NK-92 treated with Interleukin-12 subunit alpha and Interleukin-12 subunit beta, amount 100 ng/mL, for 24 hours (cell line): ENCODE measurements at places on chromosomes 7 and 10.

GRCh38 chr7:141386881-141387280, 164.3 kb upstream of the AGK start:
- no peak for DNase-seq

- DNase-seq, result peak; percentile 98
Measured at GRCh38 chr7:25125137-25125946, at the start of gene CYCS. Gene CYCS, minus strand, starts transcription at chr7:25125260. Its CDS starts 1,141 bp downstream, at chr7:25124119.

GRCh38 chr10:132806561-132807003, 20.6 kb upstream of the NKX6-2 start:
- DNase-seq, result no peak

GRCh38 chr10:112244197-112244596, 39.0 kb upstream of the TECTB start:
- no peak for DNase-seq

GRCh38 chr7:122092964-122093797, 50.9 kb downstream of the AASS start:
- peak; percentile 20 for DNase-seq

- DNase-seq, result no peak
Measured at GRCh38 chr10:97179311-97179710, 6.4 kb downstream of the SLIT1 start.

DNA sequence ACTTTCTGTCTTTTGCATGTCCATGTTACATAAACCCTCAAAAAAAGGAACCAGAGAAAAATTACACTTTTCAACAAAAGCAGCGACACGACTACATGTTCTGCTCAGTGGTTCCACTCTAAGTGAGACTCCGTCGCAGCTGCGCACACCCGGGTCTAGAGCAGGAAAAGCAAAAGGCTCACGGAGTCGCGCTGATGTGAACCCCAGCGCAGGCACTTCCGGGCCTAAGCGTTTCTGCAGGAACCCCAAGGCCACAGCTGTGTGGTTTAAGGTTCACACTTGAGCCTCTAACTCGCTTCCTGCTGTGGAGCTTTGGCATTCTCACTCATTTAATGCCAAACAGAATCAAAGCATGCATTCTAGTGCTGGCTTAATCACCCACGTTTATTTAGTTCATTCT, 240.3 kb downstream of the DNAJB6 start:
- no peak for DNase-seq

GRCh38 chr10:53754596-53755250, 982.1 kb upstream of the MBL2 start:
- no peak for DNase-seq

DNA sequence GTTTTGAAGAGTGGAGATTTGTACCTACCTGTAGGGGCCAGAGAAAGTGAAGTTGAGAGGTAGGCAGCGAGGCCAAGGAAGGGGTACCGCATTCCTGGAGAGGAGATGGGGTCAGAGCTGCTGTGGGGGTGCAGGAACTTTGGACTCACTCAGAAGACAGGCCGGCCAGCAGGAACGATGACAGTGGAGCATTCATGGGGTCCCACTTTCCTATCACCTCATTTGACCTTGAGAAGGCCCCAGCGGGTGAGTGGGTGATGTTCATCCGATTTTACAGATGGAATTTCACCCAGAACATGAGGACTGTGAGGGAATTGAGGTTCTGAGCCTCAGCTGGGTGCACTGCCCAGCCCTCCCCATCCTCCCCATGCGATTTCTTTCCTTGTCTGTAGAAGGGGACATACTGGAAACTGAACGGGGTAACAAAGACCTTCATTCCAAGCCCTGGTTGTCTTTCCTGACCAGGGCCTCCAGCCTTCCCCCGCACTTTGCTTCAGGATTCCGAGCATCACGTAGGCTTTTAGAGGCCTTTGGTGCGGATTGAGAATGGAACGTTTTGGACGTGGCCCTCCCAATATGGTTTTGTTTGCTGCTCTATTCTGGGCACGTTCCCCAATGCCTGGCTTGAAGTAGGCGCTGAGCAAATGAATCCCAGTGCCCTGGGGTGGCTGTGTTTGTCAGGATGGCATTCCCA, 87.3 kb downstream of the ADCY1 start:
- no peak for DNase-seq

DNA sequence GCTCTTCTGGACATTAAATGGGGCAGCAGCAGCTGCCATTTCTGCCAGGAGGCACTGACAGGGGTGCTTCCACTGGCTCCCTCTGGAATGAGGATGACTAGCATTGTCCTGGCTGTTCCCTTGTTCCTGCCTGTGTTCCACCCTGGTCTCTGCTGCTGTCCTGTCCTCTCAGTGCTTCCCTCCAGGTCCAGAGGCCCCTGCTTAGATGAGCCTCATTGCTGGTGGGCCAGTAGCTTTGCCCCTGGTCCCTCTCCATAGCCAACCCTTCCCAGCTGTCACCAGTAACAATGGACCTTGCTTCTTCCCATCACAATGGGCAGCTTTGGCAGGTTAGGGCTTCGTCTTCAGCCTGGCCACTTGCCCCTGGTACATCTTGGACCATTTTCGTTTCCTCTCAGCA, 561.1 kb downstream of the TCERG1L start:
- no peak for DNase-seq

DNA sequence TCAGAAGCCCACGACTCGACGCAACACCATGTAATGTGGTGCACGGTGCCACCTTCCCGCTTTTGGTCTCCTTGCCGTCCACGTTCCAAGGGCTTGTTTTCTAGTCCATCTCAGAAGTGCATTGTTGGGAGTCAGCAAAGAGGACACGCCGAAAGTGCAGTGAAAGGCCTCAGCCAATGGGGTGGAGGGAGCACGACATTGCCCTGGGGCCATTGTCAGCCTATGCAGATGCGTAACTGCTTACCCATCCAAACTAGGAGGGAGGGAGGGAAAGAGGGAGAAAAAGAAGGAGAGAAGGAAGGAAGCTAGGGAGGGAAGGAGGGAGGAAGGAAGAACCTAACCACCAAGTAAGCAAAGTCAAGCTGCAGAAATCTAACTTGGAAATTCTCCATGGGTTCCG, 202.4 kb downstream of the CCDC3 start:
- no peak for DNase-seq

GRCh38 chr10:100448951-100449350, 13.9 kb upstream of the WNT8B start:
- no peak for DNase-seq

GRCh38 chr7:105802604-105803428, 73.6 kb downstream of the ATXN7L1 start:
- DNase-seq, result no peak

DNA sequence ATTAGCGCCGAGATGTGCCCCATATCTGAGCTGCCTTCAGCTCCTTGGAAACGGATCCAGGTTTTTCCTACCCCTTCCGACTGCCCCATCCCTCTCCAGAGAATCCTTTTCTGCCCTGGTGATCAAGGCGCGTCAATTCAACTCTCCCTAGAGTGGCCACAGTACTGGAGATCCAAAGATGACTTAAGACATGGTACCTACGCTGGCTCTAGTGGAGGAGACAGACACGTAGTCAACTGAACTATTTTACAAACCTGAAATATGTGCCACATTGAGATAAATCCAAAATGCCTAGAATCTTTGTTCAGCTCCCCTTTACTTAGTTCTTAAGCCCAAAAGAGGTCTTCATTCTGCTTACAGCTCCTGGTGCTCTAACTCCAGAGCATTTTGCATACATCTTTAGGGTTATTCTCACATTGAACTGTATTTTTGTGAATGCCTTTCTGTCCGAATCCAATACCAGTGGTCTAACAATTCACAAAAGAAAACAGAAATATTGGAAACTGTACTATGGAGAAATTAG, 444 bp upstream of the TNPO3 start:
- DNase-seq, result no peak

GRCh38 chr7:155257482-155258225, 40.0 kb upstream of the INSIG1 start:
- no peak for DNase-seq

DNA sequence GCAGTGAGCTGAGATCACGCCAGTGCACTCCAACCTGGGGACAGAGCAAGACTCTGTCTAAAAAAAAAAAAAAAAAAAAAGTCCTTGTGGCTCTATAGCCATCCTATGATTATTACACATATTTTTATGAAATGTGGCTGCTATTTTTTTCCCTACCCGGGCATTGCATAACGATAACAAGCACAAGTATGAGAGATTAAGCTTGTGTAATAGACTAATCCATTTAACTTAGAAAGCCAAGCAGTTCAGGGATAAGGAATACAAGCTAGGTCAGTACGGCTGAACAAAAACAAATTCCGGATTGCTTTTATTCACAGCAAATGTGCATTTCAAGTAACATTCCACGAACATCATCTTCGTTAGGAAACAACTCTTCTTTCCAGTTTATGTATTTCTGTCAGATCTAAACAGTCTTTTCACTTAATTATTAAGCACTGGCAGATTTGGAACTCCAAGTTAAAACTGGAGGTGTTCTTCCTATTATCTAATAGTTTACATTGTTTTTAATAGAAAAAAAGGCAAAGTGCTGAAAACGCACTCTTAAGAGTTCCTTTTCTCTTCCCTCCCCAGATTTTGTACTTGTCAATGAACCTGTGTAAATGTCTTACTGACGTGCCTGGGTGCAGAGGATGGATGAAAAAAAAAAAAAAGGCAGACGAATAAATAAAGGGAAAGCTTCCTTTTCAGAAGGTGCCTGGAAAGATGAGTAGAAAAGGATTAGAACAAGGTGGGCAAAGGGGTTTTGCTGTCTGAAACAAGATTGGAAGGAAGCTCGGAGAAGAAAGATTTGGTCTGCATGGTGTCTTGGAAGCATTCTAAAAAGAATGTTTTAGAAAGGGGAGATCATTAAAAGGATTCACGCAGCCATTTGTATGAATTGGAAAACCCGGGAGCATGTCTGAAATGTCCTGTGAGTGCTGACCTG, 81.1 kb downstream of the PRTFDC1 start:
- DNase-seq, result no peak

DNA sequence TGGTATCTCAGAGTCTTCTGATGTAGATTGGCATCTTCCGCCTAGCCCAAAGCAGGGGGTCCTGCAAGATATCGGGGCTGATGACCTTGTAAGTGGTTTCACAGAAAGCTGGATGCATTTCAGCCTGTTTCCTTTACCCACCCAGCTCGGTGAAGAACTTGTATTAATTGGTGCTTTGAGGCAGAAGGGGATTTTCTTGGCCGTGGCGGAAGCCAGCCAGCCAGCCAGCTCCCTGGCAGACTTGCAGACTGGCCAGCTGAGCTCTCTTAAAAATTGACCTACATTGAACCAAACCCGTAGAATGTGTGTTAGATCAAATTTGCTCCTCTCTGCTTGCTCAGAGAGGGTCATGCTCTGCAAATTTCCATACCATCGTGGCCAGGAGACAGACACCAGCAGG, 218.4 kb downstream of the ADAM12 start:
- DNase-seq, result no peak

GRCh38 chr7:132337450-132338080, 238.7 kb downstream of the PLXNA4 start:
- DNase-seq, result no peak

DNA sequence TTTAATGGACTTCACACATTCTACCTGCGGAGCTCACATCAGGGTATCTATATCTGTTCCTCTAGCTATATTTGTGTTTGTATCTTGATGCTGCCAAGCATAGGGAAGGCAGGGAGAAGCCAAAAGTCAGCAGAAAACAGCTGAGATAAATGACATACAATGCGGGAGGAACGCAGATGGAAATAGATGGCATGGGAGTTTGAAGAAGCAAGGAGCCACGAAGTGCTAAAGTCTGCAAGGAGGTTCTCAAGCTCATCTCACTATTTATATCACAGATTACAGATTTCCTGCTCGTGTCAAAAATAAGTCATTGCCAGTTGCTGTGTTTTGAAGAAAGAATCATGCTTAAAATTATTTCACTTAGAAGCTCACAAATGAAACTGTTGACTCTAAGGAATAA, 180.5 kb downstream of the DPP6 start:
- no peak for DNase-seq

- DNase-seq, result no peak
Measured at GRCh38 chr7:150613880-150614279, 18.3 kb downstream of the GIMAP6 start.

GRCh38 chr7:28497009-28497408, 84.7 kb downstream of the CREB5 start:
- no peak for DNase-seq
